ENCODE measurements at places on chromosomes 1 and 21. TPM values are rescaled to one million over a fixed set of nuclear protein-coding genes. Genes with fewer than 3 reads are reported as not detected.
A peak's percentile ranks its signal among the peaks of the same experiment; 100 is the strongest.

GRCh38 chr1:236576004-236576403 is 28.3 kb downstream of the HEATR1 start:
- no peaks in the 10 kb centered on the region for H3K27me3 ChIP-seq
- H3K36me3 ChIP-seq: no peaks in the 10 kb centered on the region
- DNase-seq: no peak
- no peak overlapping the region for H3K4me3 ChIP-seq
- no peak overlapping the region for H3K27ac ChIP-seq

DNA sequence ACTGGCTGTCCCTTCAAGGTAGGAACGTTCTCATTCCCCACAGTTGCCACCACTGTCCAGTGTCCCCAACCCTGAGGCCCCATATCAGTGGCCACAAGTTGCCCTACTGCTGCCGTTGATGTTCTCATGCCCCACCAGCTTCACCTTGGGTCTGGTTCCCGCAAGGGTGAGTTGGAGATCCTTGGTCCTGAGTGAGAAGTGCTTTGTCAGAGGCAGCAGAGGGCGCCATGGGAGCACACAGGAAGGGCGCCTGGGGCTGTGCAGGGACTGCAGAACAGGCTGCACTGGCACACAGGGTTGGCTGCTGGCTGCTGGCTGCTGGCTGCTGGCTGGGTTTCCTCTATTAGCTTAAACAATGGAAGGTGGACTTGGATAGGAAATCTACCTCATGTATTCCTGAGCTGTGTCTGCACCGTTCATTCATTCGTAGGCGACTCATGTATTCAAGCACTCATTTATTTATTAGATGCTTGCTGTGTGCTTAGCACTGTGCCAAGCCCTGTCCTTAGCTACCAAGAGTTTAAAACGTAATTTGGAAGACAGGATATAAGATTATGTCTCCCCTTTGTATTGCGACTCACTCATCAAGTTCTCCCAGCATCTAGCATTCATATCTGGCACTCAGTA is 2.1 kb upstream of the S100A9 start:
- H3K27ac ChIP-seq: no peak overlapping the region
- H3K36me3 ChIP-seq: no peaks in the 10 kb centered on the region
- no peak overlapping the region for H3K4me3 ChIP-seq
- peak; percentile 86 for DNase-seq
- H3K27me3 ChIP-seq: no peaks in the 10 kb centered on the region

GRCh38 chr1:41319807-41320711 is 41.2 kb upstream of the FOXO6 start:
- H3K27ac ChIP-seq: no peak overlapping the region
- H3K4me1 ChIP-seq: no peaks in the 10 kb centered on the region
- H3K27me3 ChIP-seq: no peaks in the 10 kb centered on the region

DNA sequence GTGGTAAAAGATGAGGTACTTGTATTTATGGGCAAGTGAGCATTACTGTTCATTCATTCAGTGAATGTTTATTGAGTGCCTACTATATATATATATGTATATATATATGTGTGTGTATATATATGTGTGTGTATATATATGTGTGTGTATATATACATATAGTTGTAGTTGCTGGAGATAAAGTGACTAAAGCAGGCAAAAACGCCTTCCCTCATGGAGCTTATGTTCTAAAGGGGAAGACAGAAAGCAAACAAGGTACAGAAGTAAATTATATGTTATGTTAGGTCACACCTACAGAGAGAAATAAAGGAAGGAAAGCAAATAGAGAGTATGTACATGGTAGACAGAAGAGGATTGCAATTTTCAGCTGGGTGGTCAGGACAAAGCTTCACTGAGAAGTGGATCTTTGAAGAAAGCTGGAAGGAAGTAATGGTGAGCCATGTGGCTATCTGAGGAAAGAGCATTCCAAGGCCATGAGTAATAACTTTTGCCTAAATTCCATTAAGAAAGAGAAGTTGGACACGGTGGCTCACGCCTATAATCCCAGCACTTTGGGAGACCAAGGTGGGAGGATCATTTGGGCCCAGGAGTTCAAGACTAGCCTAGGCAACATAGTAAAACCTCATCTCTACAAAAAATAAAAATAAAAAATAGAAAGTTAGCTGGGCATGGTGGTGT is 33.5 kb upstream of the KLF17 start:
- H3K36me3 ChIP-seq: no peaks in the 10 kb centered on the region
- no peak for DNase-seq
- no peaks in the 10 kb centered on the region for H3K27me3 ChIP-seq

DNA sequence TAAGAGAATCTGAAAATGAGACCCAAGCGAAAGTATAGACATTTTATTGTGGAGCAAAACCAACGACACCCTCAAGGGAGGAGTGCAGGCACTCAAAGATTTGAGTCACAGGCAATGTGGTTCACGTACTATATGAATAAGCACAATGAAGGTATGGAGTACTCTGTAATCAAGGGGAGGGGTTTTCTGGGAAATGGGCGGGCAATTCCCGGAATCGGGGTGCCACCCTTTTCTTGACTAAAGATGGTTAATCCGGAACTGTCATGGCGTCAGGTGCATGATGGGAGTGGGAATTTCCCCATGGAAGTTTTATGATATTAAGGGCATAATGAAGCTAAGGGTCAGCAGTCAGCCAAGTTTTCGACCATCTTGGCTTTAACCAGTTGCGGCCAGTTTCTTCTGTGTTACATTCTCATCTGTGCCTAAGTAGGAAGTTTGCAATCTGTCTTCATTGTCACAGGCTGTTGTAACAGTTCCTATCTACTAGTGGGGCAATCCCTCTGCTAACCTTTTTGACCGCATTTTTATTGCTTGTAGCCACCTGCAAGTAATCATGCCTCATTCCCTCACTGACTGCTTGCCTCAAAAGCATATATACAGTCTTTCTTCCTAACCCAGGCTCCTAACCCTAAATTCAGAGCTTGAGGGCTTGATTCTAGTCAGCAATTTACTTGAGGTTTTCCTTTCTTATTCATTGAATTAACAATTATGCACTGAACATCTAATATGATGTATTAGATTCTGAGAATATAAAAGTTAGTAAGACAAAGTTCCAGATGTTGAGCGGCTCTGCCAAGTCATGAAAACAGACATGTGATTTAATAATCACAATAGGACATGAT is 775 bp upstream of the AIM2 start:
- DNase-seq: no peak
- no peaks in the 10 kb centered on the region for H3K27me3 ChIP-seq

DNA sequence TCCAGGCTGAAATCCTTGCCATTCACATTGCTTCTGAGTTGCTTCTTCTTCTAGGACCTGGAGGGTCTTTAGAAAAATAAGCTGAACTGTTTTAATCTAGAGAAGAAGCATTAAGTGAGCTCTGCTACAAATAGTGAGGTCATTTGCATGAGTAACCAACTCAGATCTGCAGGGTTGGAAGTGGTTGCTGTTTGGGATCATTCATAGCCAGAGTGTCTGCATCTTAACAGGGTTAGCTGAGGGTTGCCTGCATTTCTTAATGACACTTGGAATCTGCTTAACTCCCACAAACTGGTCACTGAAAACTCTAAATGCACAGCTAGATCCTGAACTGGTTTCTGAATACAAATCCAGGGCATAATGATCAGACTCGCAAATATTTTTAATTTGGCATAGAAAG is 9.9 kb downstream of the CNIH3 start:
- no peak overlapping the region for H3K4me3 ChIP-seq
- H3K36me3 ChIP-seq: no peaks in the 10 kb centered on the region
- no peaks in the 10 kb centered on the region for H3K27me3 ChIP-seq
- H3K4me1 ChIP-seq: no peaks in the 10 kb centered on the region
- no peak overlapping the region for H3K27ac ChIP-seq

DNA sequence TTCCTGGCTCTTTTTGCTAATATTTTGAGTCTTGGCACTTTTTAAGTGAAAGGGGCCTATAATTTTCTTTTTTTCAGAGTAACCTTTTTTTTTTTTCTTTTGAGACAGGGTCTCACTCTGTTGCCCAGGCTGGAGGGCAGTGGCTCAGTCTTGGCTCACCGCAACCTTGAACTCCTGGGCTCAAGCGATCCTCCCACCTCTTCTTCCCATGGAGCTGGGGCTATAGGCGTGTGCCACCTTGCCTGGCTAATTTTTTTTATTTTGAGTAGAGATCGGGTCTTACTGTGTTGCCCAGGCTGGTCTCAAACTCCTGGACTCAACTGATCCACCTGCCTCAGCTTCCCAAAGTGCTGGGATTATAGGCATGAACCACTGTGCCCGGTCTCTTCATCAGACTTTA is 102.8 kb downstream of the DHRS3 start:
- H3K4me1 ChIP-seq: peaks cover 35% of the 10 kb centered on the region
- H3K36me3 ChIP-seq: peaks cover 3% of the 10 kb centered on the region
- no peak overlapping the region for H3K4me3 ChIP-seq
- no peaks in the 10 kb centered on the region for H3K27me3 ChIP-seq

The S100B gene
- total RNA-seq: 19.9 TPM

The MRPS6 gene
- total RNA-seq: 23.3 TPM

The SLC25A34 gene
- total RNA-seq: 3.2 TPM

The LZIC gene
- 16.5 TPM for total RNA-seq

The CYP4A22 gene
- not detected for total RNA-seq

The TMCO4 gene
- 28.7 TPM for total RNA-seq
